ENCODE measurements at places on chromosomes 1 and 21. TPM values are rescaled to one million over a fixed set of nuclear protein-coding genes. Genes with fewer than 3 reads are reported as not detected.
A peak's percentile ranks its signal among the peaks of the same experiment; 100 is the strongest.

DNA sequence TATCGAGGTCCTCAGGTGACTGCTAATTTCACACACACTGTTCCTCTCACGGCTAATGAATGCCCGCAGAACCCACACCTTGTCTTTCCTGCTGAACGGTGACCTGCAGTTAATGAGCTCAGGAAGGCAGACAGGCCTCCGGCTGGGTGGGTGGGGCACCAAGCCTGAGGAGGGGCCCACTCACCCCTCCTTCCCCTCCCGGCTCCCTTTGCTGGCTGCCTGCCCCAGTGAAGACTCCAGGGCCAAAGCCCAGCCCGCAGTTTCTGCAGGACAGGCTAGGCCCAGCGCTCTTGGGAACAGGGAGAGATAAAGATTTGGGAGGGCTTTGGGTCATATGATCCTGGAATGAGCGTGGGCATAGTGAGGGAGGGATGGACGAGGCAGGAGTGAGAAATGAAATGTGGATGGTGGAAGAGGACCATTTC lies 26.4 kb downstream of the FOXO6 start:
- H3K27ac ChIP-seq: no peak overlapping the region
- no peak overlapping the region for H3K4me3 ChIP-seq
- peaks cover 16% of the 10 kb centered on the region for H3K27me3 ChIP-seq

DNA sequence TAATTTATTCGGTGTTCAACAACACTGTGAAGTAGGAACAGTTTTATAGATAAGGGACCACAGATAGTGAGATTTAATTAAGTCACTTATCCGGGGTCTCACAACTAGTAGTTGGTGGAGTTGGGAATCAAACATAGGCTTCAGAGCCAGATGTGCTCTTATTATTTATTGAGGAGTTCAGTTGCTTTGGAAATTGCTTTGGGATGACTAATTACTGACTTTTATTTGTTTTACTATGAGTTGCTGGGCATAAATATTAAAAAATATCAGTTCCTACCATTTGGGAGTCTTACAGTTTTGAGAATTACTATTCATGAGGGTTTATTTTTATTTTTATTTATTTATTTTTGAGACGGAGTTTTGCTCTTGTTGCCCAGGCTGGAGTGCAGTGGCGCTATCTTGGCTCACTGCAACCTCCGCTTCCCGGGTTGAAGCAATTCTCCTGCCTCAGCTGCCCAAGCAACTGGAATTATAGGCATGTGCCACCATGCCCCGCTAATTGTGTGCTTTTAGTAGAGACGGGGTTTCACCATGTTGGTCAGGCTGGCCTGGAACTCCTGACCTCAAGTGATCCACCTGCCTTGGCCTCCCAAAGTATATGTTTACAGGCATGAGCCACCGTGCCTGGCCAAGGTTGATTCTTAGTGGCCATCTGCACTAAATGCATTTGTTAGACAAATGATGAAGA lies 27.7 kb downstream of the THRAP3 start:
- peaks cover 45% of the 10 kb centered on the region for H3K4me1 ChIP-seq
- H3K27ac ChIP-seq: no peak overlapping the region
- H3K4me3 ChIP-seq: no peak overlapping the region
- no peak for DNase-seq
- H3K27me3 ChIP-seq: no peaks in the 10 kb centered on the region

DNA sequence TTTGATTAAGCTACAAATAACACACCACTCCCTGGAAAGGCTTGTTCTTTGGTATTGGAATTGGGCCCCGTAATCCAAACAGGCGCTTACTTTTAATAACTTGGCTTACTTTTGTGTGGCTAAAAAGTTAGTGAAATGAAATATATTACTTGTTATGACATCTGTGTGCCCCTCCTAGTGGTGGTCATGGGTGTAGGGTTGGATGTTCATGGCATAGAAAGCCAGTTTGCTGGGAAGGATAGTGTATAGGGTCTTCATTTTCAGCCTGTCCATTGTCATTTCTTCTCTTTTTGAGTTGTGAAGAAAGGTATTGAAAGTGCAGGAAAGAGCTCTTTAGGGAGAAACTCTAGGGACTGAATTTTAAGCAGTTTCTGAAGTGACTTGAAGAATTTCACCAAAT lies 5.9 kb downstream of the CDC14A start:
- H3K27me3 ChIP-seq: no peaks in the 10 kb centered on the region
- H3K4me1 ChIP-seq: peaks cover 9% of the 10 kb centered on the region
- H3K4me3 ChIP-seq: no peak overlapping the region
- H3K27ac ChIP-seq: no peak overlapping the region
- DNase-seq: no peak
- H3K36me3 ChIP-seq: no peaks in the 10 kb centered on the region

- H3K27me3 ChIP-seq: no peaks in the 10 kb centered on the region
- H3K36me3 ChIP-seq: no peaks in the 10 kb centered on the region
- DNase-seq: no peak
- no peak overlapping the region for H3K27ac ChIP-seq
These were observed 181.9 kb downstream of the ZSCAN20 start for GRCh38 chr1:33654267-33654834.

GRCh38 chr1:230495891-230496385 lies 69.8 kb upstream of the PGBD5 start:
- H3K27me3 ChIP-seq: no peaks in the 10 kb centered on the region
- no peak overlapping the region for H3K27ac ChIP-seq
- H3K4me3 ChIP-seq: no peak overlapping the region
- no peaks in the 10 kb centered on the region for H3K4me1 ChIP-seq

DNA sequence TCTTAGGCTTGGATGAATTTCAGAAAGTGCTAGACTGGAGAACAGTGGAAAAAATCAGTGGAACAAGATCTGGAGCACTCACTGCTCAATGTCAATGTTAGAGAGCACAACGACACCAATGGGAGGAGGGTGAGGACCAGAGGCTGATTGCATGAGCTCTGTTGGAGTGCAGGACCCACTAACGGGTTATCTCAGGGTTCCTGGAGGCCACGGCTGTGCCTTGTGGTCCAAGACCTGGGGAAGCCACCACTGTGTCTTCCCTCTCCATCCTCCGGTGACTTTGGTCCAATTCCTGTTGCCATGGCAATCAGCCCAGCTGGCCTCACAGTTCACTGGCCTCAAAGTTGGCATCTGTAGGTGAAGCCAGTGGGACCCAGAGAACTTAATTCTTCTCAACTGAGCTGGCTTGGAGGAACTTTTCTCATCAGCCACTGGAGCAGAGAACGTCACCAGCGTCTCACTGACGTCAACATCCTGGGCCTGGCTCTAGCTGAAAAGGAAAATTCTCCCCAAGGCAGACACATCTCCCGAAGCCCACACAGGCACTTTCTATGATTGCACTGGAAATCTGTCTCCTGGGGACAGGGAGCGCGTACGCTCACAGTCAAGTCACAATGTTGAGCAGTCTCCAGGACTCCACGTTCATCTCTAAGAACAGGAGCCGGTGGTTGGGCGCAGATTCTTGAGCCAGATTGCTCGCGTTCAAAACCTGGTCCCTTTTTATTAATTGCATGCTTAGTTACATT lies 21.9 kb upstream of the GPR157 start:
- H3K4me1 ChIP-seq: no peaks in the 10 kb centered on the region
- peak overlapping the region; percentile 35 for H3K27ac ChIP-seq
- no peak for DNase-seq

- H3K36me3 ChIP-seq: no peaks in the 10 kb centered on the region
- no peak overlapping the region for H3K4me3 ChIP-seq
- no peaks in the 10 kb centered on the region for H3K27me3 ChIP-seq
- no peak for DNase-seq
These were observed 67.5 kb upstream of the ACTRT2 start for GRCh38 chr1:2953688-2954285.

DNA sequence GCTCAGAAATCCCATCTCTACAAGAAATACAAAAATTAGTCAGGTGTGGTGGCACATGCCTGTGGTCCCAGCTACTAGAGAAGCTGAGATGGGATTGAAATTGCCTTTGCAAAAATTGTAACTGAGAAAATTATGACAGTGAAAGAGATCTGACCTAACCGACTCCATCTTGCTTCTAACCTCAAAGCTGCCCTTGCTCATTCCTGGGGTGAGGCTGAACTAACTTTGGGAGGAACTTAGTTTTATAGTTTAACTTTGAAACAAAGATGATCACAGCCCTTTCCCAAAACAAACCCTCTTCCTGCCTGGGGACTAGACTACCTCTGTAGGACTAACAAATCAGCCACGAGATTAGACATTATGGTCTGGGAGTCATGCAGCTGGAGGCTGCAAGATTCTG lies 33.8 kb upstream of the ERO1B start:
- peaks cover 5% of the 10 kb centered on the region for H3K4me1 ChIP-seq
- H3K27ac ChIP-seq: no peak overlapping the region
- no peaks in the 10 kb centered on the region for H3K27me3 ChIP-seq

LGR6 gene
- not detected for total RNA-seq

DNA sequence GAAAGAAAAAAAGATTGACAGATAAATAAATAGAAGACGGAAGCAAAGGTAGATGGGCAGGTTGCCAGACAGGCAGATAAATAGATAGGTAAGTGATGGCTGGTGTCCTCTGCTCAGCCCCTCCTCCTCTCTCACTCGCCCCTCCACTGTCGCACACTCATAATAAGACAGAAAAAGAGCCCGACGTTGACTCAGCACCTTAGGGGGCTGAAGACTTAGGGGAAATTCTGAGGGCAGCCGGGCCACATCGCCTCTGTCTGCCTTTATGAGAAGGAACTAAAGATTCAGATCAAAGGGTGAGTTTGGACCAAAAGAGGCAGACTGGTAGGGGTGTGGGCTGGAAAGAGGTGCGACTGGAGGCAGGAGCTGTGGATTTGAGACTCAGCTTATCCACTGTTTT lies 158.1 kb upstream of the IGSF21 start:
- no peaks in the 10 kb centered on the region for H3K4me1 ChIP-seq
- no peak for DNase-seq
- H3K27me3 ChIP-seq: peaks cover 28% of the 10 kb centered on the region

PSMB4 gene
- 84.4 TPM for total RNA-seq

- no peak overlapping the region for H3K4me3 ChIP-seq
- H3K27ac ChIP-seq: no peak overlapping the region
- H3K36me3 ChIP-seq: no peaks in the 10 kb centered on the region
- no peaks in the 10 kb centered on the region for H3K4me1 ChIP-seq
These were observed 88.0 kb downstream of the CD247 start for GRCh38 chr1:167430134-167430848.

OR2L13 gene
- total RNA-seq: not detected

NHLH1 gene
- not detected for total RNA-seq

DNA sequence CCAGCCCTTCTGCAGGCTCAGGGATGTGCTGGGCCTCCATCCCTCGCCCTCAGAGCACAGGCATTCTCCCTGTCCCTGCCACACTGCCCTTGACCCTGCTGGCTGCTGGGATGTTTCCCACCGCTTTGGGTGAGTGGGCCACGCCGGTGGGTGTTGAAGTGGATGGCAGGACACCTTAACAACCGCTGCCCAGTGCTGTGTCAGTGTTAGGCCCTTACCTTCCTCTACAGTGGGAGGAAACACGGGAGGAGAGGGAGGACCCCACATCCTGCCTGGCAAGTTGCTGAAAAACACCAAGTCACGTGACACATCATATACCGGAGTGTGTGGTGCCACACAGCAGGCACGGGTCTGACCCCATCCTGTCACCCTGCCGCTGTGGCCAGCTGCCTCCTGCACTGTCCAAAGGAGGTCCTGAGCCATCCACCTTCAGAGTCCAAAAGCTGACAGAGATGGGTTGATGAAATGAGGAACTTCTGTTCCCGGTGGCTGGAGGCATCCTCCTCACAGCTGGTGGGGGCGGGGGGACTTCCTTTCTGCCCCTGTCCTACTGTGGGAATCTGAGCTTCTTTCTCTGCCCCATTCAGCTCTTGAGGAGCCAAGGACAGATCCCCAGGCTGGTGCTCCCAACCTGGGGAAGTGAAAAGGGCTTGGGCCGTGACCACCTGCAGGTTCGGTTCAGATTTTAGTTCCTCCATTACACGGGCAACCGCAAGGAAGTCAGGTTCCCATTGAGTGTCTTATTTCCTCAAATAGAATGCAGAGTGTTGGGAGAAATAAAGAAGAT lies 3.2 kb upstream of the THEMIS2 start:
- peak; percentile 60 for DNase-seq
- no peaks in the 10 kb centered on the region for H3K27me3 ChIP-seq
- H3K4me1 ChIP-seq: no peaks in the 10 kb centered on the region
- no peak overlapping the region for H3K4me3 ChIP-seq
- H3K36me3 ChIP-seq: no peaks in the 10 kb centered on the region

DNA sequence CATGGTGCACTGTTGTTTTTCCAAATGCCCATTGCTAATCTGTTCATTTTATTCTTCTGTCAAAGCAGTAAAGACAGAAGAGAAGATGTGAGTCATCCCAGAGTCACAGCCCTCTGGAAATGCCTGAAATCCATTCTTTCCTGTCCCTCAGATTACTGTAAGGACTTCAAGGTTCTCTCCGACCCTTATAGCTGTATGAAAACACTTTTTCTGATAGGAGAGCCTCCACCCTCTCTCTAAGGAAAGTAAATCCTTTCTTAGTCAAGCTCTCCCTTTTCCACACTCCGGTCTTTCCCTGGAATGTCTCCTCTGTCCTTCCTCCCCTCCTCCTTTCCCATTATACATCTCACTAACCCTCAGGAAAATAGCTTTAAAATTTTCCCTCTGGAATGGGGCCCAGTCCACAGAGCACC lies 3.5 kb upstream of the PRDX6 start:
- DNase-seq: no peak
- peaks cover 44% of the 10 kb centered on the region for H3K4me1 ChIP-seq
- no peaks in the 10 kb centered on the region for H3K36me3 ChIP-seq
- H3K27me3 ChIP-seq: no peaks in the 10 kb centered on the region
- peak overlapping the region; percentile 98 for H3K27ac ChIP-seq

- no peak overlapping the region for H3K4me3 ChIP-seq
- H3K27me3 ChIP-seq: no peaks in the 10 kb centered on the region
- H3K27ac ChIP-seq: no peak overlapping the region
- peaks cover 6% of the 10 kb centered on the region for H3K4me1 ChIP-seq
These were observed 24.8 kb downstream of the NOS1AP start for GRCh38 chr1:162094271-162094670.
